NCI-H2171 treated with DMSO at 0.1 percent for 48 hours (cell line): ENCODE measurements at places on chromosomes 1 and 21.

DNA sequence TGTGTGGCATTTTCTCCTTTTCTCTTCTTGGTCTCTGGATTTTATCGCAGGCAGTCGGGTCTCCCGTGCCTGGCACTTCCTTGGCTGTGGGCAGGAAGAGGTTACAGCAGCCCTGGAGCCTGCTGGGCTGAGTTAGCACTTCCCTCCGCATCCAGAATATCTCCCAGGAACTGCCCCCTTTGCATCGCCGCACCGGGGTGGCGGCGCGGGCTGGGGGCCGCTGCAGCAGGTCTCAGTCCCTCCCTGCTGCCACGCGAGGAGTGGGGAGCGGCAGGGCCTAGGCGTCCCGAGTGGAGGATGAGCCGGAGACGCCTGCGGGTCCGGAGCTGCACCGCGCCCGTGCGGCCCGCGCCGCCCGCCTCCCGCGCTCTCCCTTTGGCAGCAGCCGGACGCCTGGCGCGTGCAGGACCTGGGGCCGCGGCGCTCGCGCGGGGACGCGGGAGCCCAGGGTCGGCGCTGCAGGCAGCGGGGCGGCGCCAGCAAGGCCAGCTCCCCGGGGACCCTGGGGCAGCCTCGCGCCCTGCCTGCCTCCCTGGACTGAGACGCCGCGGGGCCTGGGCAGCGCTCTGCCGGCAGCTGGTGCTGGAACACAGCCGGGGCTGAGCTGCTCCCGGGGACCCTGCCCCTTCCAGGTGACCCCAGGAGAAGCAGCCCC is 192.8 kb downstream of the PRDM2 start:
- no peak for DNase-seq

DNA sequence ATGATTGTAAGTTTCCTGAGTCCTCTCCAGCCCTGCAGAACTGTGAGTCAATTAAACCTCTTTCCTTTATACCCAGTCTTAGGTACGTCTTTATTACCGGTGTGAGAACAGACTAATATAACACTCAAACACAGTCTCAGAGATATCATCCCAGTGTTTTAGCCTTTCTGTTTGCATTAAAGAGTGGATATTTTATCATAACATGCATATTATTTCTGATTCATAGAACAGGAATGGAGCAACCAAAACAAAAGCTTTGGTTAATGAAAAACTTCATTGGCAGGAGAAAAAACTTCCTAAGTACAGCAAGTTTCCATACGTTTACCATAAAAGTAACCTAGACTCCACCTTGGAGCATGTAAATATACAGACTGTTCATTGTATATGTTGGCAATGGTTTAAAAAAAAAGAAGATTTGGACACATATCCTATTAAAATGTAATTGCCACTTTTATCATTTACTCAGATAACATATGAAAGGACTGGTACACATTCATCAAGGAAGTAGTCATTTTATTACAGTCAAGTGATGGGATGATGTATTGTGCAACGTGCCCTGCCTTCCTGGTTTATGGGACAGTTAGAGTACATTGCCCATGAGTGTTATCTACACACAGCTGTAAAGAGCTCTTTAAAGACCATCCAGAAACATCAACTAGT is 144.8 kb downstream of the ETS2 start:
- no peak for DNase-seq

DNA sequence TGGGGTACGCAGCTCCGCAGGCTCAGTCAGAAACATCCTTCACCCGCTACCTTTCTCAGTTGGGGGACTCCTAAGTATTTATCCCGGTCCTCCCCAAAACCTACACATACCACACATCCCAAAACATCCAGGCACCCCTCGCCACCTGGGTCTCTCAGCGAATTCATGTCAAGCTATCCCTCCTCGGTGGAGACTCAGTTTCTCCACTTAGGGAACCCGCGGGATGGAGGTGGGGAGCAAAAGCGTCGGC is 1.3 kb upstream of the ZBTB7B start:
- peak; percentile 84 for DNase-seq

GRCh38 chr1:41390573-41390972 is 29.3 kb downstream of the FOXO6 start:
- DNase-seq: no peak

- no peak for DNase-seq
Measured at GRCh38 chr1:214281720-214282629, 1.0 kb downstream of the SMYD2 start.

GRCh38 chr1:63693944-63694571 is 79.8 kb upstream of the ROR1 start:
- no peak for DNase-seq

DNA sequence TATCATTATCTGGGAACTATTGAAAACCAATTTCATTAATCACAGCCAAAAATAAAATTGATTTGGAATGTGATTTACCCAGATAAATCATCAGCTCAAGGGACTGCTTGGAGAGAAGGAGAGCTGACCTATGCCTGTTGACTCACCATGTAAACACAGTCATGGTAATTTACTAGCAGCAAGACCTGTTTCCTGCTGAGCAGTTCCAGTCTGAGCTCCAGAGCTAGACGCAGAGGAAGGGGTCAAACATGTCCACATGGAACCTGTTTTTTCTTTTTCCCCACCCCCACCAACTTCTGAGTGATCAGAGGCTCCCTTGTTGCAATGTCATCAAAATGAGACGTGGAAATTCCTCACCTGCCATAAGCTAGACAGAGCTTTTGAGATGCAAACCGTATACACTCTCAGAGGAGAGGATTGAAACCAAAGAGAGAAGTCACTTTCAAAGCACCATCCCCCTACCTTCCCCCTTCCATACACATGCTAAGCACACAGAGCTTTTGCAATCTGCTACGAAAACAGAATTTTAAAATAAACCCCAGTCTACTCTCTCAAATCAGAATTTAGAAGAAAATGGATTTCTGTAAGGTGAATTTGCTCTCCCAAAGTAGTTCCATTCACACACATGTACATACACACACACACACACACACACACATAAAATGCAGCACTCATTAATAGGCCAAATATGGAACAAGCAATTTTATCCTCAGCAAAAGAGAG is 55.9 kb upstream of the PTGFRN start:
- peak; percentile 45 for DNase-seq

- no peak for DNase-seq
Measured at GRCh38 chr1:96703186-96703585, 18.4 kb upstream of the PTBP2 start.

GRCh38 chr1:229614701-229615100 is 11.2 kb downstream of the TAF5L start:
- DNase-seq: no peak

- no peak for DNase-seq
Measured at GRCh38 chr1:33257207-33257771, 997 bp downstream of the ZNF362 start.

DNA sequence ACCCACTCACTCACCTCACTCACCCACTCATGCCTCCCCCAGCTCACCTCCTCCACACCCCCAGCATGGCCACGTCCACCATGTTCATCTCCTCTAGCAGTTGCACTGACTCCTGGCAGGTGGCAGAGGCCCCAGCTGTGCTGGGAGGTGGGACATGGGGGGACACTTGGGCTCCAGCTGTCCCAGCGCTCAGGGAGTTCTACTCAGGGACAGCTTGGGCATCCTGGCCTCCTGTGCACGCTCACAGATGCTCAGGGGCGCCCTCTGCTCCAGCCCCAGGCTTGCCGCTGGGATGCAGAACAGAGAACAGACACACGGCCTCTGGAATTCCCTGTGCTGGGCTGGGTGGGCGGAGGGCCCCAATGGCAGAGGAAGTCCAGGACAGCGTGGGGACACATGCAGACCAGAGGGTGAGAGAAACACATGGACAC is 5.2 kb downstream of the KRTAP10-8 start:
- peak; percentile 39 for DNase-seq

GRCh38 chr21:26061437-26061836 is 109.1 kb downstream of the APP start:
- DNase-seq: peak; percentile 60

DNA sequence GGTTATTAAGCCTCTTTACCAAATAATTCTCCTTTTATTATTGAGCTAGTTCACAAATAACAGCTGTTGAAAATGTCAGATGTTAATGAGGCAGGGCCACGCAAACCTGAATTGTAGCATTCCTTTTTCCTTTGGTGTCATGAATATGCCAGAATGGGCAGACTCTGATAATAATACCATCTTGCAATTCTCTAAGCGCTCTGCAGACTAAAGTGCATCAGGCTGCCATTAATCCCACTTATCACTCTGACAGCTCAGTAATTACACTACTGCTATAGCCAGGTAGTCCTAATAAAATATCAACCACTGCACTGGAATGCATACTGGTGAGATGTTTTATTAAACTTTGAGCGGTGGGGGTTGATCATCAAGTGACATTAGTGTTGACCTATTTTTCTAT is 177.7 kb downstream of the DPYD start:
- no peak for DNase-seq

- DNase-seq: no peak
Measured at GRCh38 chr21:44436111-44436611, 19.1 kb upstream of the LRRC3 start.

DNA sequence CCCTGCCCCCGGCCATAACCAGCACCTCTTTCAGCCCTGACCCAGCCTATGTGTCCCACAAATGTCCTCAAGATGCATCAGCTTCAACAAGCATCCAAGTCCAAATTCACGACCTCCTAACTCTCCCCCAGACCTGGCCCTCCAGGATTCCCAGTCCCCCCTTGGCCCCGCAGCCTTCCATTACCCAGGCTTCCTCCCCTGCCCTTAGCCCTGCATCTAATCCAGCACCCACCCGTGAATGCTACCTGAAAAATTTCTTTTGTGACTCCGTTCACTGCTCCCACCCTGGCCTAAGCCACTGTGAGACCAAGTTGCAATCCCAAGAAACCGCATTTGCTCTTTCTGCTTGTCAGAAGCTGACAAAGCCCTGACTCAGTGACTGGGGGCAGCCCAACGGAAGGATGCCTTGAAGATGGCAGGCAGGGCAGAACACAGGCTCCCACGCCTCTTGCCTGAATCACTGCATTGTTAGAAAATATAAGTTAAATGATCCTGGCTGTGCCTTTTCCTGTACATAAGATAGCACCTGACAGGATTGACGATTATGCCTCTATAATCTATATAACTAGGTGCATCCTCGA is 939 bp upstream of the MFAP2 start:
- DNase-seq: no peak

DNA sequence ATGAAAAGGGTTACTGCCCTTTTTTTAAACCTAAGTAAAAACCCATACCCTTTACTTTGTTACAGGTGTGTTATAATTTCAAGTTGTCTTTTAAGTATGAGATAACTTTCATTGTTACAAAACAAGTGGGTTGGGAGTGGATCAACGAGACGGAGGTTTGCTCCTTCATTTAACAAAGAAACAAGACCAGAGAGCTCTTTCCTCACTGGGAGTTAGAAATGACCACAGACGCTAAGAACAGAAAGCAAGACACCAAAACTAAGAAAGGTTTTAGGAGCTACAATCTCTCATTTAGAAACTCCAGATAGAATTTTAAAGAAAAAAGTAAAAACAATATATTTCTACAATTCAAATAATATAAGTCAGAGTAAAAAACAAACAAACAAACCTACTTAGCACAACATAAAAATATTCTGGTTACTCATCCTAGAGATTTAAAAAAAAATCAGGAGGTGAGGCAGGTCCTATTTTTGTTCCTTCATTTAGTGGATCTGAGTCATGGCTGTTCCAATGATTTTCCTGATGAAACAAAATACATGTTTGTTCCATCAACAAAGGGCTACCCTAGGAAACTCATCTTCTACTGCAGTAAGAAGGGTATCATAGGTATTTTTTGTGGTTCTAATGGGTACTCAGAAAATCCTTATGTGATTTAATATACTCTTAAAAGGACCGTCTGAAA is 33.0 kb downstream of the APP start:
- DNase-seq: no peak

- DNase-seq: no peak
Measured at GRCh38 chr1:226475142-226475511, 67.2 kb upstream of the PARP1 start.

- no peak for DNase-seq
Measured at GRCh38 chr1:26340047-26340481, 13.9 kb downstream of the CRYBG2 start.

GRCh38 chr1:7590426-7590790 is 180.7 kb upstream of the VAMP3 start:
- no peak for DNase-seq

GRCh38 chr1:55640708-55641473 is 425.7 kb upstream of the USP24 start:
- DNase-seq: peak; percentile 16

GRCh38 chr21:31298618-31299269 is 45.3 kb downstream of the TIAM1 start:
- no peak for DNase-seq

DNA sequence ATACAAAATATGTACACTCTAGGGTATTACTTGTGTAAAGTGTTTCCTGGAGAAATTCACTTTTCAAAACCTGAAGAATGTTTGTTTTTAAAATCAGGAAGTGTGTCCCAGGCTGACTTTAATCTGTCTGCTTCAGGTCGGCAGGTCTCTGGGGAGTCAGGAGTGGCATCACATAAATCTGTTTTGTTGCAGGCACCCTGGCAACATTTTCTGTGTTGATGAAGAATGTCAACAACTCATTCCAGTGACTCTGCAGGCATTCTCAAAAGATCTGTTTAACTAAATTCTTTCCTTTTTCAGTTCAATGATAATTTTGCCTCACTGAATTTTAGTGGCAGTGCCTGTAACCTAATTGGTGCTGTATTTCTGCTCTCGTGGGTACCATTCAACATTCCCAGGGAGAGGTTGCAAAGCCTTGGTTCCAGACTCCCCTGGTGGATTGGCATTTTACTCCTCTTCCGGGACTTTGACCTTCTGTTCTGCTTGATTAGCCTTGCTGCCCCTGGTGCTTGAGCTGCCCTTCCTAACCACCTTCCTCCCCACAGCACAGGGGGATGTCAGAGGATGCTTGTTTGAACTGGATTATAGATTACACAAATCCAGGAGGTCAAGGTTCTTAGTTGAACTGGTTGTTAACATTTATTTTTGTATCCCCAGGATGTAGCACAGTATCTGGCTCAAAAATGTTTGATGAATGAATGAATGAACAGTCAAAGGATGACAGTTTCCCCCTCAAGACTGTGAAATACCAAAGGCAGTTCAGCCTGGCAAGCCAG is 55.4 kb upstream of the LPGAT1 start:
- peak; percentile 46 for DNase-seq

- DNase-seq: peak; percentile 83
Measured at GRCh38 chr1:151457911-151458801, 1.1 kb downstream of the POGZ start.

GRCh38 chr1:234272656-234273312 is 100.5 kb upstream of the COA6 start:
- DNase-seq: peak; percentile 69

GRCh38 chr1:116373431-116374352 is 648 bp downstream of the ATP1A1 start:
- peak; percentile 57 for DNase-seq

DNA sequence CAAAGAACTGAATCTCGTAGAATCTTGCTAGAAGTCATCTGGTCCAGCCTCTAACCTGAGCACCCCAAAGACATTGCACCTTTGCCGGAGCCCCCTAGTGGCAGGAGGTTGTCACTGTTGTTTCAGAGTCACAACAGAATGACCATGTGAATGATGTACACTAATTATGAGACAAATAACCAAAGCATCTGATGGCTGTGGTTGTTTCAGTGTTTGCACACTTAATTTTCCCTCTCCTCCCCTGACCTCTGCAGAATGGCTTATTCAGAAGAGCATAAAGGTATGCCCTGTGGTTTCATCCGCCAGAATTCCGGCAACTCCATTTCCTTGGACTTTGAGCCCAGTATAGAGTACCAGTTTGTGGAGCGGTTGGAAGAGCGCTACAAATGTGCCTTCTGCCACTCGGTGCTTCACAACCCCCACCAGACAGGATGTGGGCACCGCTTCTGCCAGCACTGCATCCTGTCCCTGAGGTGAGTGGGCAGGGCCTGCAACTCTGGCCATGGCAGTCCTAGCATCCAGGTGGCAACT is 26.4 kb downstream of the TRAF5 start:
- DNase-seq: no peak
